ENCODE measurements at places on chromosomes 6 and 20.

- no peak for DNase-seq
Measured at GRCh38 chr6:133749427-133749826, 139.5 kb upstream of the TCF21 start.

GRCh38 chr20:38242848-38243708 lies 17.5 kb downstream of the KIAA1755 start:
- DNase-seq = no peak

GRCh38 chr6:11921751-11922150 lies 90.4 kb upstream of the HIVEP1 start:
- DNase-seq = no peak

DNA sequence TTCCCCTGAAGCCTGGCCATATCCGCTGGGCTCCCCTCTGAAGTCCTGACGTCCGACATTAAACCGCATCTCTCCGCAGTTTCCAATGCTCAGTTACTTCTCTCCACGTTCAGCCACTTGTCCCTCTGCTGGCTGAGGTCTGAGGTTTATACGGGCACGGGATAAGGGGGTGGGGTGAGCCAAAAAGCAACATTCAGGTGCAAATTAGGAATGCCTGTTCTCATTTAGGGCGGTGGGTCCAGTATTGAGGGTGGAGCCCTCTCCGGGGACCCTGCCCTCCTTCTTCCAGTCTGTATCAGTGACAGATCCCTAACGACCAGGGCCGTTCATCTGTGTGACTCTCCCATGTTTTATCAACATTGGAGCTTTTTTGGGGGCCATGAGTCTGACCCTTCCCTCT lies 1454.4 kb downstream of the HACE1 start:
- DNase-seq = no peak

DNA sequence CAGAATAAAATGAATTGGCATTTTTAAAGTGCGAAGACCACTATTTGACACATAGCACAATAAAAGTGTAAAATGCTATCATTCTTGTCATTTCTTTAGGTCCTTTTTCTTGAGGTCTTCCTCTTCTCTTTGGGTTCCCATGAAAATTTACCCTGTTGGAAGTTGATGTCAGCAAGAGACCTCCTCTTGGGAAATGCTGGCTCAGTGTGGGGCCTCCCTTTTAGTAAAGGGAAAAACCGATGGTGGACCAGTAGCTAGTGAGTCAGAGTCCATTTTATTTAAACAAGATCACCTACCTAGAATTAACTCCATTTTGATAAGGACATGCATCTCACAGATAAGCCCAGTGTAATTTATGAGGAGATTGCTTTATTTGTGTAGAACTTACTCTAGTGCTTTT lies 37.7 kb upstream of the HLA-C start:
- DNase-seq = no peak

GRCh38 chr20:25148181-25148981 lies 47.1 kb upstream of the ENTPD6 start:
- DNase-seq = peak; percentile 16

DNA sequence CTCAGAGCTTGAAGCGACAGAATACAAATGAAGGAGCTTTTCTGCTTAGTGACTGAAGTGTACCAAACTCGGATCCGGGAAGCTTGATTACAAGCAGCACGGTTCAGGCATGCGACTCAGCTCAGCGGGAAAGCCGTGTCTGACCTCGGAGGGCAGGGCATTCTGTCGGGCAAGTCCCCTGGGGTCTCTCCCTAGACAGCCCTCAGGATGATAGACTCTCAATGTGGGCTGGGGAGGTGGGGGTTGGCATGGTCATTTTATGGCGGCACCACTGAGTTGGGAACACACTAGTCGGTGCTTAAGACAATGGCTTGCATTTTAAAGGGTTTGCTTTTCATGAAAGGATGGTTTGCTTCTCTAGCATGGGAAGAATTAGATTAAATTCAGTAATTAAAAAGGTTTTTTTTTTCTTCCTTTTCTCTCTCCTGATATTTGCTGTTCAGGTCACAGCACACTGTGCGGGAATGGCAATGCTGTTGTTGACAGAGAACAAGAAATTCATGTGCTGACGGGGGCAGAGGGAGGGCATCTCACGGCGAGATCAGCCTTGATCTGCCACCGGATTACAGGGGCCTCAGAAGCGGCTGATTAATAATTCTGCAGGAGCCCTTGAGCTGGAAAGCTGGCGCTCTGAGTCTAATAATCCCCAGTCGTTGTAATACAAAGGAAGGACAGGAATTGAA lies 80.7 kb upstream of the TRAF3IP2 start:
- DNase-seq = no peak

- DNase-seq = no peak
Measured at GRCh38 chr20:24868396-24868927, 80.6 kb upstream of the CST7 start.

- DNase-seq = no peak
Measured at GRCh38 chr20:32236048-32236533, 28.4 kb downstream of the POFUT1 start.

- DNase-seq = no peak
Measured at GRCh38 chr20:64219730-64220129, 35.8 kb upstream of the PCMTD2 start.

- DNase-seq = no peak
Measured at GRCh38 chr20:34397096-34397495, 34.0 kb downstream of the ITCH start.

GRCh38 chr20:11844691-11845090 lies 73.0 kb upstream of the BTBD3 start:
- no peak for DNase-seq

DNA sequence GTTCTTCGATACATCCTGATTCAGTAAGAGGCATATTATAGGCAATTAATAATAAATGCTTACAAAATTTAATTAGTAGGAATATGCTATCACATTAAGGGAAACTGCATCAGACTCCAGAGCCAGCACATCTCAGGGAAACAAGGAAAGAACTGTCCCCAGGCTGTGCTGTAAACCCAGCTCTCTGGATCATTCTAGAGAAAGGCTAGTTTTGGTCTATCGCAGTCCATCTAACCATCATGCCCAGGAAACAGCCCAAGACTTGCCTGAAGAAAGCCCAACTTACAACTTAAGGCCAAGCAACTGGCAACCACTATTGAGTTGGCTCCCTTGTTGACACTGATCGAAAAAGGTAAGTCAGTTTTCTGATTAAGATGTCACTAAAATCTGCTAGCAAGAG lies 11.3 kb downstream of the MAP3K5 start:
- no peak for DNase-seq

DNA sequence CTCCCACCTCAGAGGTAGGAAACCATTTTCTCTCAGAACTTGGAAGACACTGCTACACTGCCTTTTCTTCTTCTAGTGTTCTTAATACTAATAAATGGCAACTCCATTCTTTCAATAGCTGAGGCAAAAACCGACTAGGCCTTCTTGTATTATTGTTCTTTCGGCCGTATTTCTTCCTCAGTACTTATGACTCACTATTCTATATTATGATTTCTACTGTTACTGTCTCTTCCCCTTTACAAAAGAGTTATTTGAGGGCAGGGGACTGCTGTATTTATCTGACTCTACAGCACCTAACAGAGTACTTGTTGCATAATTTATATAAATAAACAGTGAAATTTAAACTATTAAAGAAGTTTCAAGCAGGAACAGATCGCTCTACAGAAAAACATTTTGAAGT lies 3.1 kb downstream of the DNAAF9 start:
- DNase-seq = no peak

- DNase-seq = no peak
Measured at GRCh38 chr6:113089056-113089455, 741.9 kb downstream of the RFPL4B start.

DNA sequence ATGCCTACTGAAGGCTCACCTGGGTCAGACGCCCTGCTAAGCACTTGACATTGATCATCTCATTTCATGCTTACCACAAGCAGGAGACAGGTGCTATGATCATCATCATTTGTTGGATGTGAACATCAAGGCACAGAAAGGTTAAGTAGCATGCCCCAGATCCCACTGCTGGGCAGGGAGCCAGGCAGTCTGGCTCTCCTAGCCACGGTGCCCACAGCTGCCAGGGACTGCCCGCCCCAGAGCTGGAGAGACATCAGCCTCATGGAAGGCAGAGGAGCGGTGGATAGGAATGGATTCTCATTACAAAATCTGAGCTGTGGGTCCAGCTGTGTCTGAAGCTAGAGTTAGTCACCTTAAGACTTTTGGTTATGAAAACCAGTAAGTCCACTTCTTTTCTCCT lies 3.6 kb downstream of the SULF2 start:
- peak; percentile 80 for DNase-seq

DNA sequence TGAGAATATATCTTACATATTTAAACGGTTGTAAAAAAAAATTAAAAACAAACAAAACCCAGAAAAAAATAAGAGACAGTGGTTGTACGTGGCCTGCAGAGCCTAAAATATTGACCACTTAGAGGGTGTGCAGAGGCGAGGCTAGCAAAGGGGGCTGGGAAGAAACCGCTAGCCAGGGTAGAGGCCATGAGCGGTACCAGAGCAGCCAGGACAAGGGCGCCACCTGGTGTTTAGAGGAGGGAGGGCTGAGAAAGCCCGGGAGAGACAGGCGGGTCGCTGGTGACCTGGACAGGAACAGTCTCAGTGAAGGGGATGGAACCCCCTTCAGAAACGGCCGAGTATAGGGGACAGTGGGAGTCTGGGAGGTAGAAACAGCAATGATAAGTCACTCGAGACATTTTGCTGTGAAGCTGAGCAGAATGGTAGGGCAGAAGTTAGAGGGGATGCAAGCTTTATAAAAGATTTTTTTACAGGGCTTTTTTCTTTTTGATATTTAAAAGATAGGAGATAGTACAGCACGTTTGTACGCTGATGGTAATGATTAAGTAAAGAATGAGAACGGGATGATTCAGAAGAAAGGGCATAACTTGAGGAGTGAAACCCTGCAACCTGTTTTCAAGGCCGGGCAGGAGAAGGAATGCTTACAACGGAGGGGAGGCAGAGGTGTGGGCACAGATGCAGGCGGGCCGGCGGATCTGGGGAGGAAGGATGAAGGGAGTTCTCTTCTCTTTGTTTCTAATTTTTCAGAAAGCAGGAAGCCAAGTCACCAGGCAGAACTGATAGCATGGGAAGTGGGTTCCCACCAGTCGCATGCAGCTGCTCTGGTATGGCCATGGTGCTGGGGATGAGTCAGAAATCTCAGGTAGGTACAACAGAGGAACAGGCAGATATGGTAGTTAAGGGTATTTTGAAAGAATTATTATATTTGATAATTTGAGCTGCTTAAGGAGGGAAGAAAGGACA lies 76.2 kb downstream of the FAM229B start:
- peak; percentile 68 for DNase-seq

DNA sequence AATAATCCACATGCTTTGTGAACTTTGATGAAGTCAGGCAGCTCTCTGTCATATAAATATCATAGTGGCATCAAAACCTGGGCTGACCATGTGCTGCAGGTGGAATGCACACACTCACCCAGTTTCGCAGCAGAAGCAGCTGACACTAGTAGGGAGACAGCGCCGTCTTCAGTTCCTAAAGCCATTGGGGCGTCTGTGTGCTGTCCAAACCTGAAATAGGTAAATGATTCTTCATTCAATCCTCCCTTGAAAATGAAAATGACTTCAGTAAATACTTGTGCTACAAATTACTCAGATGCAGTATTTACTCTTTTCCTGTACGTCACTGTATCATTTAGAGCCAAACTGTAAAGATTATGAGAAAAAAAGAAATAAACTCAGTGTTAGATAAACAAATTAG lies 127.5 kb downstream of the EYA4 start:
- DNase-seq = peak; percentile 71

GRCh38 chr6:139644821-139645220 lies 270.4 kb upstream of the CITED2 start:
- DNase-seq = no peak

- no peak for DNase-seq
Measured at GRCh38 chr6:33481192-33481591, 26.8 kb downstream of the ZBTB9 start.

- peak; percentile 46 for DNase-seq
Measured at GRCh38 chr6:151240036-151240685, 394 bp downstream of the AKAP12 start.

- no peak for DNase-seq
Measured at GRCh38 chr20:50056951-50057713, 55.8 kb downstream of the UBE2V1 start.

- no peak for DNase-seq
Measured at GRCh38 chr6:111673937-111674336, 68.3 kb upstream of the TRAF3IP2 start.

GRCh38 chr20:46992640-46993035 lies 98.0 kb downstream of the EYA2 start:
- no peak for DNase-seq

- DNase-seq = no peak
Measured at GRCh38 chr6:130020073-130020906, 1.9 kb downstream of the L3MBTL3 start.

DNA sequence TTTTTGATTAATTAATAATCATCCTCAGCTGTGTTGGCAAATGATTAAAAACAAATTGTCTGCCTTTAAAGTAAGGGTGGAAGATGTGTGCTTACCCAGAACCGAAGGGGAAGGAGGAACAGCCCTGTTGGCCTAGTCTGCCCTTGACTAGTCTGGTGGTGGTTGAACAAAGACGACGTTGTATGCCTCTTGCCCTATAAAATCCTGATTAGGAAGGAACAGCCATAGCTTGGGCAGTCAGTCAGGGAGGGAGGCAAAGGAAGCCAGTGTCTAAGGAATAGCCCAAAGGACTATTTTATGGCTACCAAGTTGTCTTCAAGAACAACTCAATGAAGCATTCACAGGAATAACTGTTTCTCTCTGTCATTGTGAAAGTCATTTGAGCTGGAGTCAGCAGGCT lies 70.7 kb downstream of the PRDM1 start:
- no peak for DNase-seq

GRCh38 chr20:57390604-57391438 lies at the start of gene RBM38:
Gene RBM38, plus strand, starts transcription at chr20:57391396. Its CDS starts 186 bp downstream, at chr20:57391582.
- DNase-seq = peak; percentile 82

DNA sequence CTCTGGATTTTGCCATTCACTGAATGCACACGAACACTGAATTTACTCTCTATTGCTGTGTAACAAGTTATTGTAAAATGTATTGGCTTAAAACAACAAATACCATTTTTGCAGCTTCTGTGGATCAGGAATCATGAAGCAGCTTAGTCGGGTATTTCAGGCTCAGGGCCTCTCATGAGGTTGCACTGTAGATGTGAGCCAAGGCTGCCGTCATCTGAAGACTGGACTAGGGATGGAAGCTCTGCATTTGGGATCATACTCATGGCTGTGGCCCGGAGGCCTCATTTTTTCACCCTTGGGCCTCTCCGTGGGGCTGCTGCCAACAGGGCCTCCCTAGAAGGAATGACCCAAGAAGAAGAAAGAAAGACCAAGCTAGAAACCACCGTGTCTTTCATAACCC lies 492.4 kb upstream of the CDH4 start:
- no peak for DNase-seq

GRCh38 chr20:4272225-4272624 lies 256.9 kb upstream of the RNF24 start:
- no peak for DNase-seq
